ENCODE measurements at places on chromosomes 3 and 15. TPM values are rescaled to one million over a fixed set of nuclear protein-coding genes. Genes with fewer than 3 reads are reported as not detected.

Gene LRRC15
- total RNA-seq: 0.20 TPM

Gene GUCA1C
- total RNA-seq: not detected

Gene CCR4
- not detected for total RNA-seq

Gene SLC38A3
- total RNA-seq: under 0.01 TPM

Gene IGDCC3
- total RNA-seq: not detected

Gene ZPLD1
- total RNA-seq: not detected

Gene DLL4
- 48.0 TPM for total RNA-seq

Gene CDHR4
- not detected for total RNA-seq

Gene WDR72
- total RNA-seq: not detected

Gene GOLGA8G
- total RNA-seq: not detected

Gene TGM5
- total RNA-seq: not detected

Gene HIGD2B
- under 0.01 TPM for total RNA-seq

Gene DNAH1
- 1.1 TPM for total RNA-seq

Measured in lung microvascular endothelial cell (primary cell).